ENCODE measurements at places on chromosomes 11 and 22. TPM values are rescaled to one million over a fixed set of nuclear protein-coding genes. Genes with fewer than 3 reads are reported as not detected.

The SMC1B gene
- 0.62 TPM for total RNA-seq

The NUDT8 gene
- total RNA-seq = 17.0 TPM

The ASCL2 gene
- 2.7 TPM for total RNA-seq

The MTFP1 gene
- 47.0 TPM for total RNA-seq

The SLC43A1 gene
- 28.7 TPM for total RNA-seq

The FAM111B gene
- 38.9 TPM for total RNA-seq

The SHISA8 gene
- total RNA-seq = 1.4 TPM

The GTSE1 gene
- 42.4 TPM for total RNA-seq

The SCGB1A1 gene
- not detected for total RNA-seq

The POTEH gene
- not detected for total RNA-seq

The NEFH gene
- 2.1 TPM for total RNA-seq

The DRD2 gene
- total RNA-seq = not detected

The CASP12 gene
- not detected for total RNA-seq

The GRAP2 gene
- 40.6 TPM for total RNA-seq

The FAM227A gene
- 0.30 TPM for total RNA-seq

The LINC01488 gene
- not detected for total RNA-seq

The ESRRA gene
- 19.0 TPM for total RNA-seq

The SEPTIN3 gene
- total RNA-seq = 2.2 TPM

The GLYATL2 gene
- total RNA-seq = not detected

The SPDYC gene
- total RNA-seq = not detected

The ACRV1 gene
- not detected for total RNA-seq

The GGT5 gene
- total RNA-seq = not detected

The OR10AG1 gene
- not detected for total RNA-seq

The CCDC87 gene
- 0.14 TPM for total RNA-seq

The FIBIN gene
- not detected for total RNA-seq

The KLHDC7B gene
- 6.4 TPM for total RNA-seq

The UPK3A gene
- not detected for total RNA-seq

The PTPRCAP gene
- 80.1 TPM for total RNA-seq
